ENCODE measurements at places on chromosomes 13 and 19.

DNA sequence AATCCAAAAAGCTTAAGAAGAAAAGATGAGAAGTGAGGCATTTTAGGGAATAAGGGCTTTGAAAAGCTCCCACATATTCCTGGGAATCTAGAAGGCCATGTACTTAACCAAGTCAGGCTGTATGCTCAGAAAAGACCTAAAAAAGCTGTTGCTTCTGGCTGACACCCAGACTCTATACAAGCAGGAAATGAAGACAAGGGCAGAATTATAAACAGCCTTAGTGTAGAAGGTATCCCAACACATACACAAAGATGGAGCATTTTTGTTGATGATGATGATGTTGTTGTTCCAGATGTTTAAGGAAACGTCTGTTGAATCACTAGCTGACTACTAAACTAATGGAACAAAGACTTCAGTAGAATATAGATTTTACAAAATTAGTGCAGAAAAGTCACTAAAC lies 26.1 kb upstream of the N4BP2L1 start:
- DNase-seq, result no peak

DNA sequence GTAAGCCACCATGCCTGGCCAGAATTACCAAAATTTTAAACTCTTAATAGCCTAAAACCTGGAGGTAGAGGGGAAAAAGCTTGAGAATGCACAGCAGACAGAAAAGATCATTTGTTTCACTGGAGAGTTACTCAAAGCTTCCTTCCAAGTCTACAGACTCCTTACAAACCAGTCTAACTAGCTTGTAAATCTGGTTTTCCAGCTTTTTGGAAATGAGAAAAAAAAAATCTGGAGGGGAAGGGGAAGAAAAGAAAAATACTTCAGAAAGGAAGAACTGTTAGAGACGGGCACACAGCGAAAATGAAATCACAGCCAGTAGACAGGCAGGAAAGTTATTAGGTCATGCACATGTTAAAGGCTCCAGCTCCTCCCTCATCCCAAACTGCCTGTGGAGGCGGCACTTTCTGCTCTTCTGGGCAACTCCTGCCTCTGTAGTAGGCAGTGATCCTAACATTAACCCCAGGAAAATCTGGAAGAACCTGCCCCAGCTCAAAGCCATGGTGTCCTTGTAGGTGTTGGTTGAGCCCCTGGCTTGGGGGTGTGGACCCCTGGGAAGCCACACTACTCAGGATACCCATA lies 17.3 kb downstream of the PARP4 start:
- DNase-seq, result no peak

DNA sequence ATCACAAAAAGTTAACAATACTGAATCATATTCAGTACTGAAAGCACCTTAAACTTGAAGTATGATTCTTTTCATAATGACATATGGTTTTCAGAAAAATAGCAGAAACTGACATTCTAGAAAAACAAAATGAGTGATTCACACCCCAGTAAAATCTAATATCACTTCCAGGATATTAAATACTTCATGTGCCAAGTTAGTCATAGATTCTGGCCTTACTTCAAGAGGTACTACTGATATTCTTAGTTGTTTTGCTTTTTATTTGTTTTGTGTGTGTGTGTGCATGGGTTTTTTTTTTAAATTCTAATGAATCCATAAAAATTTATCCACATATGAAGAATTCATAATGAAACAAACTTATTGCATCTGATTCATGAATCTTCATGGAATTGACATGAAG lies 207.9 kb upstream of the UFM1 start:
- no peak for DNase-seq

- no peak for DNase-seq
Measured at GRCh38 chr13:25214491-25215252, 42.6 kb upstream of the AMER2 start.

GRCh38 chr13:98324105-98324504 lies 147.0 kb upstream of the RNF113B start:
- no peak for DNase-seq

- DNase-seq, result peak; percentile 65
Measured at GRCh38 chr13:51453207-51453958, 547 bp upstream of the INTS6 start.

GRCh38 chr19:51691584-51692428 lies 1.3 kb upstream of the SPACA6 start:
- DNase-seq, result no peak

GRCh38 chr19:22595918-22596341 lies 38.2 kb upstream of the ZNF492 start:
- no peak for DNase-seq

DNA sequence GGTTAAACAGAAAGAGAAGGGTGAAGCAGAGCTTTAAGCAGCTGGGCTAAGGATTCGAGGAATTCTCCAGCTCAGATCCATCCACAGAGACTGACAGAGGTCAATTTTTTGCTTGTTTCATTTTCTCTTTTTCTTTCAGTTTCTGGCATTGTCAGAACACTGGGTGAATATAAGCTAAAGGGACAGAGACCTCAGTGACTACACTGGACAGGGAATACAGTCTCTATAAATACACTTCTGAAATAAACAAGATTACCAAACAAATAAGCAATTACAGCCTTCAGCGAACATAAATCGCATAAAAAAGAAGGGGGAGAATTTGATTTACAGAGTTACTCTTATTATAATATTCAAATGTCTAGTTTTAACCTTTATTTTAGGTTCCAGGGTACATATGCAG lies 3.7 kb upstream of the ZNF441 start:
- DNase-seq, result no peak

GRCh38 chr19:17209126-17210036 lies 5.8 kb upstream of the USE1 start:
- DNase-seq, result peak; percentile 50

DNA sequence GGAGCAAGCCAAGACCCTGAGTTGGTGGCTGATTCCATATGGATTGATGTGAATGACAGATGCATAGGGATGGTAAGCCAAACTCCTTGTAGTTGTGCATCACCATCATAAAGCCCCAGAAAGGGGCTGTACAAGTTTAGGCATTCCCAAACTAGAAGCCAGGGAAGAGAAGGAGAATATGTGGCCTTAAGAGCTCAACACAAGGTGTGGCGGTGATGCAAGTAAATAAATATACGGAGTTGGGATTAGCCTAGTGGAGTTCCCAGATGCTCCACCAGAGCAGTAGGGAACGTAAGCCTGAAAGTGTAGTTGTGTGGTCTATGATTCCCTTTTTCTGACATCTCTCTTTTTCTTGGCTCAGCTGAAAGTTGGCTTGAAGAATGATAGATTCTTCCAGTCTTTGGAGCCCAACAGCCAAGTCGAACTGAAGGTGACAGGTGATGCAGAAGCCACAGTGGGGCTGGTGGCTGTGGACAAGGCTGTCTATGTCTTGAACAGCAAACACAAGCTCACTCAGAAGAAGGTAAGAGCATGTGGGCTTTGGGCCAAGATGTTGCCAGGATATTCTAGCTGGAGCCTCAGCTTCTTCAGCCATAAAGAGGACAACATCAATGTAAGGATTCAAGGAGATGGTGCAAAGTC lies 30.1 kb downstream of the RDH8 start:
- no peak for DNase-seq

- DNase-seq, result no peak
Measured at GRCh38 chr13:57345526-57345925, 178.5 kb downstream of the PRR20E start.

DNA sequence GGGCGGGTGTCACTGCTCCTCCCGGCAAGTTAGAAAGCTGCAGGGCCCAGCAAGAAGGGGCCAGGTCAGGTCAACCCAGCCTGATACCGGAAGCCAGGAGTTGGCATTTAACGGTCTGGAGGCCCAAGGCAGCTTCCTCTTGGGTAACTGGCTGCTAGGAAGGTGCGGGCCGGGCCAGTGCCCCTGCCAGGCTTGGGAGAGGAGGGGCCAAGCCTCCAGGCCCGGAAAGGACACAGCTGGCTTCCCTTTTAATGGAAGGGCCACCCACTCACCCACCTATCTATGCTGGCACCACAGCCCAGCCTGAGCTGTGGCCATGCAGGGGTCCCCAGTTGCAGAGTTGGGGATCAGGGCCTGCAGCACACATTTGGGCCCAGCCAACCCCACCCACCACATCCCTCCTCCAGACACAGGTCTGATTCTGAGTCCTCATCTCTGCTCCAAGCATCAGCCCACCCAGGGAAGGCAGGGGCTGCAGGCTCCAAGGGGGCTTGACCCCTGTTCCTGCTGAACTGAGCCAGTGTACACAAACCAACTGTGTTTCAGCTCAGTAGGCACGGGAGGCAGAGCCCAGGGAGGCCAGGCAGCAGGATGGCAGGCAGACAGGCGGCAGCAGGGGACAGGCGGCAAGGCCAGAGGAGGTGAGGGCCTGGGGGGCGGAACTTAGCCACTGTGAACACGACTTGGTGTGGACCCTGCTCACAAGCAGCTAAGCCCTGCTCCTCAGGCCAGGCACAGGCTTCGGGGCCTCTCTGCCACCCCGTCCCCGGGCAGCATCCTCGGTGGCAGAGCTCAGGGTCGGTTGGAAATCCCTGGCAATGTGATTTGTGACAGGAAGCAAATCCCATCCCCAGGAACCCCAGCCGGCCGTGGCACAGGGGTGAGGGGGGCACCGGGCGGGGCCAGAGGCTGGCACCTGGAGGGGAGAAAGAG lies 40.8 kb downstream of the ZSWIM4 start:
- DNase-seq, result no peak
